GM03348 (cell line): ENCODE measurements at places on chromosomes 4 and X.
A peak's percentile ranks its signal among the peaks of the same experiment; 100 is the strongest.

GRCh38 chr4:105241451-105241850 is 94.8 kb downstream of the TET2 start:
- no peak for DNase-seq

- no peak for DNase-seq
These were observed 30.8 kb downstream of the RBBP7 start for GRCh38 chrX:16839219-16839851.

GRCh38 chr4:170114636-170115035 is 24.9 kb upstream of the AADAT start:
- DNase-seq: no peak

DNA sequence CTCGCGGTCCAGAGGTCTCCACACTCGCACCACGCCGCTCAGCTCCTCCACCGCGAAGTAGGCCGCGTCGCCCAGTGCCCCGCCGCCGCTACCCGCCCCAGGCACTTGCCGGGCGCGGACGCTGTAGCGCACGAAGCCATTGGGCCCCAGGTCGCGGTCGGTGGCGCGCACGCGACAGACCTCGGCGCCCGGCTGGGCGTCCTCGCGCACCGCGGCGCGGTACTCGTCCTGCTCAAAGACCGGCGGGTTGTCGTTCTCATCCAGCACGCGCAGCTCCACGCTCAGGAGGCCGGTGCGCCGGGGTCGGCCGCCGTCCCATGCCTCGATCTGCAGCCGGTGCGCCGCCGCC is 1.4 kb downstream of the DCHS2 start:
- no peak for DNase-seq

DNA sequence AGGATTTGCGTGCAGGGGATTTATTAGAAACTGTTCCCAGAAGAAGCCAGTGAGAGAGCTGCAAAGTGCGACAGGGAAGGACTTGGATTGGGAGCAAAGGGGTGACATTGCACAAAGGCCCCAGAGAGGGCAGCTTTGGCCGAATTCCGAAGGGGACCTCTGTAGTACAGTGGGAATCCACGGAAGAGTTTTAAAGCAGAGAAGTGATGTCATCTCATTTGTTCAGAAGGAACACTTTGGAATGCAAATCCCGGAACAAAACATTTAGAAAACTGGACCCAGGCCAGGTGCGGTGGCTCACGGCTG is 71.7 kb downstream of the FAM184B start:
- no peak for DNase-seq

- DNase-seq: no peak
These were observed 577.9 kb upstream of the DIPK2B start for GRCh38 chrX:45778616-45779015.

DNA sequence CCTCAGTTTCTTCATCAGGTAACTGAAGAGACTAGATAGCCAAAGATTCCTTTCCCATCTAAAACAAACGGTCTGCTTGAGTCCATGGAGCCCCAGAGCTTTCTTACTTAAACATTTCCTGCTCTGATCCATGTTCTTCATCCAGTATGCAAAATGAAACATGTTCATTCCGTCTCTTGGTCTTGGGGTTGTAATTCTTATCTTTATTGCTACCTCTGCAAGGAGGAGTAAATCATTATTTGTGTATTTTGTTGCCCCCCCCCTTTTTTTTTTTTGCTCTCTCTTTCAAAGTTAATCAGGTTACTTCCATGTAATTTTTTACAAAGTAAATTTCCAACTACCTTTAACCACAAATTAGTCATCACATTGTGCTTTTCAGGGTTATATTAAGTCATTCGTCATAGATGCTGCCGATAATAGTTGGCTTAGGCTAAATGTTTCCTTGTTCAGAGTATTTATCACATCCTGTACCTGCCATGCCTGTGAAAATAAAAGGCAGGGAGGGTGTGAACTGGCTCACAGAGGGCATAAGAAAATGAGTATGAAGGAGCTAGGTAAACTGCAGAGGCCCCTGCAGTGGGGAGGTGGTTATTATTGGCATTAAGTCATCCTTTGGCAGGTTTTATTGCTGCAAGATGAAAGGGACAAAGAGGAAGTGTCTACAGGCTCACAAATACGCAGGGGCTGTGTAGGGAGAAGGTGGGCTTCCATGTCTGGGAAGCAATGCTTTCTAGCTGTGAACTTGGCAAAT is 76.7 kb upstream of the HS3ST1 start:
- DNase-seq: no peak

DNA sequence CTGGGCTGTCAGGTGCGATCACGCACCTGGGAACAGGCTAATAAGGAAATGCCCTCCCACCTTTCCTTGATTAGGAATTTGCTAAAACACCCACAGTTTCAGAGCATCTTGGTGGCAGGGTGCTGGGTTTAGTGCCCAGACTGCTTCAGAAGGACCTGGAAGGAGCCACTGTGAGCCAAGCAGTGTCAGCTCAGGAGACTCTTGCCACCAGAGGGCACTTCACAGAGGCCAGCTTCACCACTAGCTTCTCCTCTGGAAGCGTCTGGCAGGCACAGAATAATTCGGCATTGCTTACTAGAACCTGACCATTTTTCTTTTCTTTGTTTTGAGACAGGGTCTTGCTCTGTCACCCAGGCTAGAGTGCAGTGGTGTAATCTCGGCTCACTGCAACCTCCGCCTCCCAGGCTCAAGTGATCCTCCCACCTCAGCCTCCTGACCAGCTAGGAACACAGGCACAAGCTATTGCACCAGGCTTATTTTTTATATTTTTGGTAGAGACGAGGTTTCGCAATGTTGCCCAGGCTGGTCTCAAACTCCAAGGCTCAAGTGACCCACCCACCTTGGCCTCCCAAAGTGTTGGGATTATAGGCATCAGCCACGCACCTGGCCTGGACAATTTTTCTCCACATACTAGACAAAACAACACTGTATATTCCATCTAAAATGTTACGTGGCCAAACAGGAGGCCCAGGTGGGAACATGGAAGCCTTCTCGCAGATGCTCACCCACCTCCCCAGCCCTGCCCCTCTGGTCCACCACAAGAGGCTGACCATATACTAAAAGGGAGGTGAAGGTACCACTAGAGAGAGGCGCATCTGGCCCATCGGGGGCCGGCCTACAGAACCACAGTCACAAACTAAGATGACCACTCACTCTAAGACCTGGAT is 14.1 kb downstream of the NOP14 start:
- no peak for DNase-seq

DNA sequence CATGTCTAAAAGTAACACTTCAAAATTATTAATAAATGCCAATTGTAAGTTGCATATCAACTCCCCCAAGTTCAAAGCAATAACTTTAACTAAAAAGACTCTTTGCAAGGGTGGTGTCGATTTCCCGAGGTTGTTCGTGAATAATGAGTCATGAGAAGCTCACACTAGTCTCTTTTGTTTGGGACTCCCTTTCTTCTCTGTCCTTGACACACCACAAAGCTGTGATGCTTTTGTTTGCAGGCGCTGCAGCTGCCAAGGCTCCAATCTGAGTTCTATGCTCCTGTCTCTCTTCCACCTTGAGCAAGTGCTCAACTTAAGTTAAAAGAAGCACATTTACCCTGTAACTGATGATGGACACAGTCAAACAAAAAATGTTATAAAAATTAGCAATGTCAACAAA is 65.9 kb downstream of the FAT1 start:
- DNase-seq: no peak

DNA sequence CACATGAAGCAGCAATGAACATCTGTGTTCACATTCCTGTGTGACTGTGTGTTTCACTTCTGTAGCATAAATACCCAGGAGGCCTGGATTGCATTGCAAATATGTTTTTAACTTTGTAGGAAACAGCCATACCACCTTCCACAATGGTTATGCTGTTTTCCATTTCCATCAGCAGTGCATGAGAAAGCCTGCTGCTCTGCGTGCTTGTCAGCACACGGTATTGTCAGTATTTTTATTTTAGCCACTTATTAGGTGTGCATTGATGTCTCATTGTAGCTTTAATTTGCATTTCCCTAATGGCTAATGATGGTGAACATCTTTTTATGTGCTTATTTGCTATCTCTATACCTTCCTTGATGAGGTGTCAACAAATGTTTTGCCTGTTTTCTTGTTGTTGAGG is 355.9 kb downstream of the TRIML1 start:
- no peak for DNase-seq

DNA sequence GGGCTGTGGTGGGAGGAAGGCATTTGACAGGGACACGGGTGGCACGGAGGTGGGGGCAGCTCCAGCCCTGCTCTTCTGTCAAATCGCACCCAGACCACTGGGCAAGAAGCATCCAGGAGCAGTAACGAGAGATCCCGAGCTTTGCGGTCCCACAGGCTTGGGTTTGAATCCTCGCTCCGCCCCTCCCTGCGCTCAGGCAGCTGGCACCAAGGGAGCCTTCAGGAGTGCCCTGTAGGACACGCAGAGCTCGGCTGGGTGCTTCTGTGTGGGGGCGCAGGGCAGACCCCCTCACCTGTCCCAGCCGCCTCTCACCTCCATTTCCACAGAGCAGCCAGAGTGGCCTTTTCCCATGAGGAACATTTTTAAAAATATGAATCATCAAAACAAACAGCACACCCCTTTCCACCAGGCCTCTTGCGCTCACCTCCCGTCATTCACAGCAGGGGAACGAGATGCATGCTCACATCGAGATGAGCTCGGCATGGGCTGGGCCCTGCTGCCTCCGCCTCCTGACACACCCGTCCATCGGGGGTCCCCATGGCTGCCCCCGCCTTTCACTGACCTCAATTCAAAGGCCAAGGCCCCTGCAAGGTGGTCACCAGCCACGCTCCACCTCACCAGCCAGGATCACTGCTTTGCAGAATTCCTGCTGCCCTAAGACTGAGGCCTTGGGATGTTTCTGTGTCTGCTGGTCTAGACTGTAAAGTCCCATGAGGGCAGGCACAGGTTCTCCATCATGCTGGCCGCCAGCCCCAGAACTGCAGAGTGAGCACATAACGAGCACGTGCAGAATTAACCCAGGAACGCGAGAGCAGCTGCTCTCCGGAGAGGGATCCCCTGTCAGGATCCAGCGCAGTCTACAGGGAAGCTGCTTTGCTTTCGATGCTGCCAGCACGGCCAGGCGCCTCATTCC is 52.7 kb downstream of the ACOX3 start:
- DNase-seq: no peak

GRCh38 chr4:8225706-8226443 is 26.8 kb downstream of the SH3TC1 start:
- DNase-seq: no peak

DNA sequence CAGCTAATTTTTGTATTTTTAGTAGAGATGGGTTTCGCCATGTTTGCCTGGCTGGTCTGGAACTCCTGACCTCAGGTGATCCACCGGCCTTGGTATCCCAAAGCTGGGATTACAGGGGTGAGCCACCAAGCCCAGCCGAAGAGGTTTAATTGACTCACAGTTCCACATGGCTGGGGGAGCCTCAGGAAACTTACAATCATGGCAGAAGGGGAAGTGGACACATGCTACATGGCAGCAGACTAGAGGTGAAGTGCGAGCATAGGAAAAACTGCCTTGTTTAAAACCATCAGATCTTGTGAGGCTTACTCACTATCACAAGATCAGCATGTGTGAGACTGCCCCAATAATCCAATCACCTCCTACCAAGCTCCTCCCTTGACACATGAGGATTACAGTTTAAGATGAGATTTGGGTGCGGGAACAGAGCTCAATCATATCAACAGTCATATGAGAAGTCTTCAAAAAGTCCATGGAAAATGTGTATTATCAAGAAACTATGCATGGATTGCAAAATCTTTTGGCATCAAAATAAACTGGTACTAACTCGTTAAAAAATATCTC is 25.8 kb upstream of the RPL39 start:
- peak; percentile 7 for DNase-seq

DNA sequence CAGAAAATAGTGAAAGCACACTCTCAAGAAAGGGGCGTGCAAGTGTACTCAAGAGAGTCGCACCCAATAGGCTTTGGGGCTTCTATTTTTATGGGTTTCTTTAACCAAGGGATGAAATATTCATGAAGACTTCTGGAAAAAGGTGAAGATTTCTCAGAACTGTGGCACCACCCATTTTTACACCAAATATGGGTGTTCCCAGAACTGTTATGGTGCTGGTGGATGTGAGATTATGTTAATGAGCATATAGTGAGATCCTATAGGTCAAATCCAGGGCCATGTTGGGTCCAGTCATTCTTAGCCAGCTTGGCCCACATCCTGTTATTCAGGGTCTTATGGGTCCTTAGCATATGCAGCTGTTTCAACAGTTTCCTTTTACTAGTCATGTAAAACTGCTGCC is 61.0 kb upstream of the SMIM10 start:
- DNase-seq: no peak

GRCh38 chr4:112765317-112765974 is 128.5 kb downstream of the LARP7 start:
- DNase-seq: peak; percentile 41

GRCh38 chrX:20143561-20143960 is 1.9 kb upstream of the EIF1AX start:
- no peak for DNase-seq

- peak; percentile 82 for DNase-seq
These were observed 2.5 kb downstream of the CPEB2 start for GRCh38 chr4:15004739-15005301.

GRCh38 chr4:175427751-175428150 is 384.3 kb downstream of the GPM6A start:
- DNase-seq: no peak

GRCh38 chrX:9728261-9728660 is 37.4 kb downstream of the GPR143 start:
- no peak for DNase-seq

DNA sequence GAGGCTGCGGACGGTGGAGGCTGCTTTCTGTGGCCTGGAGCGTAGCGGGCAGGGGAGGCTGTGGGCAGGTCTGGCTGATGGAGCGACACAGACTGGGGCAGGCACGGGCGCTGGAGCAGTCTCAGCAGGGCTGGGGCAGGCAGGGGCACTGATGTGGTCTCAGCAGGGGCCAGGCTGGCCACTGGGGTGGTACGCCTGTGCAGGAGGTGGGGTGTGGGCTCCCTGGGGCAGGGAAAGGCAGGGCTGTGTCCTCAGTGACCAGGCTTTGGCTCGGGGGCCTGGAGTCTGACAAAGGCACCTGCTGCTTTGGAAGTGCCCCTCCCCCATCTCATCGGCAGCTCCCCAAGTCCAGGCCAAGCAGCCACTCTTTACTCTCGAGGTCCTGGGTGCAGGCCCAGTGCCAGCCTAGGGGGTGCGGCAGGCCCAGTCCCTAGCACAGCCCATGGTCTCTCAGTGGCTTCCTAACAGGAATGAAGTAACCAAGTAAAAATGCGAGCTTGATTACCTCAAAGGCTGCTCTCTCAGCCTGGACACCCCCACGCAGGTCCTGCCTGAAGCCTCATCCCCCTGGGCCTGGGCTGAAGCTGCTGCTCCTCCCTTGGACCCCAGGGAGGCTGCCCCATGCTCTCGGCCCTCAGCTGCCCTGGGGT is 55.5 kb downstream of the ADRA2C start:
- DNase-seq: no peak

GRCh38 chr4:1041147-1041935 is 29.9 kb downstream of the FGFRL1 start:
- DNase-seq: peak; percentile 50

- no peak for DNase-seq
These were observed 200.5 kb upstream of the CXorf66 start for GRCh38 chrX:140165849-140166248.

- DNase-seq: no peak
These were observed 1100.9 kb downstream of the RPA4 start for GRCh38 chrX:97984641-97985040.

DNA sequence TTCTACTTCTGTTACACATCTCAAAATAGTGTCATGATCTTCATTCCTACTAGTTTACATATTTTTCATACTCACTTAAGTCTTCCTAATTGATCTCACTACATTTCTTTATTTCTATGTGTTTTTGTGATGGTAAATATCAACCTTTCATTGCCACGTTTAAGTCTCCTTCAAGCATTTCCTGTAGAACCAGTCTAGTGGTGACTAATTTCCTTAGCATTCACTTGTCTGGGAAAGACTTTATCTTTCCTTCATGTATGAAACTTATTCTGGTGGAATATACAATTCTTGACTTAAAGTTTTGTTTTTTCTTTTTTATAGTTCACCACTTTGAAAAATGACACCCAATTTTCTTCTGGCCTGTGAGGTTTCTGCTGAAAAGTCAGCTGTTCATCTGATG is 181.4 kb upstream of the NEIL3 start:
- no peak for DNase-seq
